ENCODE measurements at places on chromosomes 5 and 9.

GRCh38 chr5:53934151-53934820, 373.8 kb downstream of the NDUFS4 start:
- H3K4me3 ChIP-seq: no peak overlapping the region
- H3K27ac ChIP-seq: no peak overlapping the region
- no peaks in the 10 kb centered on the region for H3K27me3 ChIP-seq
- no peaks in the 10 kb centered on the region for H3K4me1 ChIP-seq
- H3K36me3 ChIP-seq: no peaks in the 10 kb centered on the region

DNA sequence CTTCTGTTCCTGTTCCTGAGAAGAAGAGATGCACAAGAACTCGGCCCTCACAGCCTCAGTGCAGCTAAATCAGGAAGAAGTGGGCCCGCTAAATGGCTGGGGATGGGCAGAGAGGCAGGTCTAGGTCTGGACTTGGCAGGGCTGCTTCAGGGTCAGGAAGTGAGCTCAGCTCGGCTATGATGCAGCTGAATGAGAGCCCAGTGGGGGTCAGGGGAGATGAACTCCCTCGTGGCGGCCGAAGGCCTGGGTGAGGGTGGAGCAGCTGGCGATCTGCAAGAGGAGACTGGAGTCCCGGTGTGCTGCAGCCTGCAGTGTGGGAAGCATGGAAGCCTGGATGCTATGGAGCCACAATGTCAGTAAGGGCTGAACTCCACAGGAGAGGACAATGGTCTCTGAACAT, 466.2 kb downstream of the SPOCK1 start:
- no peak for DNase-seq
- peaks cover 12% of the 10 kb centered on the region for H3K4me1 ChIP-seq
- no peaks in the 10 kb centered on the region for H3K36me3 ChIP-seq
- H3K27me3 ChIP-seq: peaks cover 12% of the 10 kb centered on the region

GRCh38 chr9:77451507-77451906, 196.6 kb downstream of the GNA14 start:
- H3K4me3 ChIP-seq: no peak overlapping the region
- H3K27ac ChIP-seq: no peak overlapping the region
- no peak for DNase-seq
- H3K36me3 ChIP-seq: peaks cover 3% of the 10 kb centered on the region
- no peaks in the 10 kb centered on the region for H3K27me3 ChIP-seq
- no peaks in the 10 kb centered on the region for H3K4me1 ChIP-seq

- peaks cover 5% of the 10 kb centered on the region for H3K36me3 ChIP-seq
- DNase-seq: no peak
- peaks cover 5% of the 10 kb centered on the region for H3K4me1 ChIP-seq
- H3K27me3 ChIP-seq: no peaks in the 10 kb centered on the region
Measured at GRCh38 chr9:128161215-128161902, 1.3 kb downstream of the BBLN start.

GRCh38 chr5:167993771-167994170, 297.7 kb upstream of the WWC1 start:
- no peak overlapping the region for H3K4me3 ChIP-seq
- DNase-seq: no peak
- H3K27ac ChIP-seq: no peak overlapping the region
- no peaks in the 10 kb centered on the region for H3K4me1 ChIP-seq
- H3K36me3 ChIP-seq: peaks cover 7% of the 10 kb centered on the region
- H3K27me3 ChIP-seq: no peaks in the 10 kb centered on the region

GRCh38 chr5:161155451-161155850, 303.4 kb upstream of the ATP10B start:
- H3K36me3 ChIP-seq: no peaks in the 10 kb centered on the region
- no peak overlapping the region for H3K4me3 ChIP-seq
- no peaks in the 10 kb centered on the region for H3K4me1 ChIP-seq
